T-helper 9 cell (primary cell): ENCODE measurements at places on chromosomes 1 and 21.

- no peak for DNase-seq
These were observed 283.5 kb downstream of the S1PR1 start for GRCh38 chr1:101520302-101520701.

GRCh38 chr1:101112051-101112780 lies 86.6 kb upstream of the DPH5 start:
- peak; percentile 60 for DNase-seq

GRCh38 chr21:31921079-31921478 lies 48.3 kb downstream of the HUNK start:
- DNase-seq, result no peak

GRCh38 chr1:203282720-203283542 lies 22.4 kb upstream of the BTG2 start:
- no peak for DNase-seq

- DNase-seq, result no peak
These were observed 404.1 kb downstream of the PTPRU start for GRCh38 chr1:29640428-29640785.

GRCh38 chr21:38567335-38567969 lies 69.2 kb upstream of the ERG start:
- no peak for DNase-seq

DNA sequence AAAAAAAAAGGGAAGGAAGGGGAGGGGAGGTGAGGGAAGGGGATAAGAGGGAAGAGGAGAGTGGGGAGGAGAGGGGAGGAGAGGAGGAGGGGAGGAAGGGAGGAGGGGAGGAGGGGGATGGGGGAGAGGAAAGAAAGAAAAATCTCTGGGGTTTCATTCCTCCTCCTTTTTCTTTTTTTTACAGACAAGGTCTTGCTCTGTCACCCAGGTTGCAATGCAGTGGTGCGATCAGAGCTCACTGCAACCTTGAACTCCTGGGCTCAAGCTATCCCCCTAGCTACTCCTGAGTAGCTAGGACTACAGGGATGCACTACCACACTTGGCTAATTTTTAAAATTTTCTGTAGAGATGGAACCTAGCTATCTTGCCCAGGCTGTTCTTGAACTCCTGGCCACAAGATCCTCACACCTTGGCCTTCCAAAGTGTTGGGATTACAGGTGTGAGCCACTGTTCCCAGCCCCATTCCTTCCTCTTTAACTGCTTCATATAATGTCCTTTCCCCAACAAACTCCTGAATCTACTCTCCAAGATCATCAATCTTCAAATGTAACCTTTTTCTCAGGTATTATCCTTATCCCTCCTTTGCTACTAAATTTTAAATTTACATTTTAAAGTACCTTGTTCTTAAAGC lies 23.2 kb downstream of the GON4L start:
- DNase-seq, result no peak

DNA sequence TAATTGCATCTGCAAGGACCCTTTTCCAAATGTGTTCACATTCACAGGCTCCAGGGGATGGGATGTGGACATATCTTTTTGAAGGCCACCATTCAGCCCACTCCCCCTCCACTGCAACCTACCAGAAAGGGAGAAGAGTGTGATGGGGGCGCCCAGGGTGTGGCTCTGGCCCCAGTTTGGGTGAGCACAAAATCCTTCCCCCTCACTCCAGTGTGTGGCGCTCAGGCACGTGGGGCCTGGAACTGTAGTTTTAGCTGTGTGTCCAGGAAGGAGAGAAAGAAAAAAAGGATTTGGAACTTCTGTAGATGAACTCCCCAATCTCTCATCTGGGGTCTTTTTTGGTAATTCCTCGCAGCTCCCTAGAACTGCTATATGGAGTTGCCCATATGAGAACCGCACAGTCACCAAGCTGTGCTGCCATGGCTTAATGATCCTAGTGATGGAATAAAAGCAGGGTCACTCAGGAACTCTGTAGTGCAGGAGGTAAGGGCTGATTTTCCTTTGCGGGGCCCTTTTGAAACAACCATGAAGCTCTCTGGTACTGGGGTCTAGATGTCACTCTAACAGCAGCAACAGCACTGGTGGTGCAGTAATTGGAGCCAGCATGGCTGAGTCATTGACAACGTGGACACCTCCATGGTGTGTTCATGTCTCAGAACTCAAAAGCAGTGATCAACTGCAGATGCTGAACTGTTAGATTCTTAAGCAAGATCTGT lies 17.0 kb downstream of the AGT start:
- no peak for DNase-seq

- DNase-seq, result peak; percentile 72
These were observed 1.9 kb upstream of the DHRS3 start for GRCh38 chr1:12619792-12620487.

GRCh38 chr1:206540044-206540780 lies 32.9 kb downstream of the RASSF5 start:
- no peak for DNase-seq

DNA sequence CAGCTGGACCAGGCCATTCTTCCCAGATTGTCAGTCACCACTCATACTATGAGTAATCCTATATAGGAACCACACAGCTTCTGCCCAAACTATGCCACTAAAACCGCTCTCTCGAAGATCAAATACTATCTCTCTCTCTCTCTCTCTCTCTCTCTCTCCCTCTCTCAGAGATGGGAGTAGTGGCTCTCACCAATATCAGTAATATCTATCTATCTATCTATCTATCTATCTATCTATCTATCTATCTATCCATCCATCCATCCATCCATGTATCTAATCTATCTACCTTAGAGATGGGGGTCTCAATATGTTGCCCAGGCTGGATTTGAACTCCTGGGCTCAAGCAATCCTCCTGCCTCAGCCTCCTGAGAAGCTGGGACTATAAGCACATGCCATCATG lies 4.7 kb upstream of the HIPK1 start:
- no peak for DNase-seq

- no peak for DNase-seq
These were observed 53.6 kb downstream of the GLUL start for GRCh38 chr1:182337736-182338571.

- peak; percentile 66 for DNase-seq
These were observed 910 bp upstream of the MRPL39 start for GRCh38 chr21:25608044-25608737.

DNA sequence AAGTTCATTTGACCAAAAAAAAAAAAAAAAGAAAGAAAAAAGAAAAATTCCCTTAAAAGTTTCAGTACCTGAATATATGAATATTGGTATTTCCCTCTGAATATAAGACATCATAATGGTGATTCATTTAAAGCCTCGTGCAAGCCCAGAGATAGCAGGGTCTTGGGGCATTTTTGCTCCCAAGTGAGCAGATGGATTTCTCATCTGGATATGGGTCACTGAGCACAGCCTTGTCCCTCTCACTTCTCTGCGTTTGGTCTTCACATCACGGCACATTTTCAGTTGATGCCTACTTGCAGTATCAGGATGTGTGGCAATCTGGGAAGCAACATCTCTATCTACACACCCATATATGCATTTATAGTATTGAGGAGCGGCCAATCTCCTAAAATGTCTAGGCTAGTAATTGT lies 12.7 kb downstream of the CD58 start:
- DNase-seq, result no peak

GRCh38 chr1:54570161-54570560 lies 22.1 kb downstream of the ACOT11 start:
- DNase-seq, result no peak

GRCh38 chr1:100053727-100054126 lies 79.0 kb downstream of the SASS6 start:
- DNase-seq, result no peak

GRCh38 chr1:107870696-107871095 lies 94.3 kb downstream of the VAV3 start:
- DNase-seq, result no peak

GRCh38 chr1:219837994-219838294 lies 90.4 kb downstream of the SLC30A10 start:
- no peak for DNase-seq

DNA sequence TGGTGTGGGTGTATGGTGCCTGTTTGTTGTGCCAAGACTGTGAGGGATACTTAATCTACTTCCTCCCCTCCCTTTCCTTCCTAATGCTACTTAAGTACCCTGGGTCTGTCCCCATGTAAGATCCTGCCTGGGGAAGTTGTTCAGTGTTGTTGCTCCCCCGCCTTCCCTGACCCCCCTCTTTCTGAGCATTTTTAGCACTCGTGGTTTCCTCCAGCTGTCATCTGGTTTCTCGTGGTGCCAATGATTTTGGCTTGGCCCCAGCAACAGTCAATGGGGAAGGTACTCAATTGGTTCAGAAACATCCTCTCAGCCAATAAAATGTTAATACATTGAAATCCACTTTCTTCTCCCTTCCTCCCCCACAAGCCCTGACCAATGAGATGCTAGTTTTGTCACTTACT lies 8.0 kb upstream of the B4GALT3 start:
- peak; percentile 60 for DNase-seq

GRCh38 chr1:238252033-238252802 lies 361.5 kb upstream of the ZP4 start:
- no peak for DNase-seq

GRCh38 chr1:101239095-101240040 lies 2.5 kb downstream of the S1PR1 start:
- DNase-seq, result peak; percentile 58

DNA sequence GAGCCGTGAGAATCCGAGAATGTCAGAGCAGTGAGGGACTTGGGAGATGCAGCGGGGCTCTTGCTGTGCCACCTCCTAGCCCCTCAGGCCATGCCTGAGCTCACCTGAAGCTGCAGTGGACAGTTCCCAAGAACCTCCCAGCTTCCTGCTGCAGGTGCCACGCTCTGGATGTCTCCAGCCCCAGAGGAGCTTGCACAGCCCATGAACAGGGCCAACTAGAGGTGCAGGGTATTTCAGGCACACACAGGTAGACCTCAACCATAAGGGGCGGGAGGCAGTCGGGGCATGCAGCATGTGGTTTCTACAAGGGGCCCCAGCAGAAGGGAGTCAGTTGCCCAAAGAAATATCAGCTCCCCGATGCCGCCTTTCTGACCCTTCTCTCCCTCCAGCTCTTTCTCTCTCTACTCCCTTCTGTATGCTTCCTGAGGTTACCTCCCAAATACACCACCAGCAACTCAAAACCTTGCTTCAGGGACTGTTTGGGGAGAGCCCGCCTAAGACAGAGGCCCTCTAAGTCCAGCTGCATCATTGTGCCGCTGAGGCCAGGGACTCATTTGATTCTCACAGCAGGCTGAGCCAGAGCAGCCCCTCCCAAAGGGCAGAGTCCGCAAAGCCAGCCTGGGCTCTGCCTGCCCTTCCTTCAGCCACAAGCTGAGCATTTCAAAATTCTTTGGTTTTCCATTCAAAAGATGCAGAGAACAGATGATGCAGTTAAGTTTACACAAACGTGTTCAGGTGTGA lies 209.8 kb downstream of the MATN1 start:
- no peak for DNase-seq

DNA sequence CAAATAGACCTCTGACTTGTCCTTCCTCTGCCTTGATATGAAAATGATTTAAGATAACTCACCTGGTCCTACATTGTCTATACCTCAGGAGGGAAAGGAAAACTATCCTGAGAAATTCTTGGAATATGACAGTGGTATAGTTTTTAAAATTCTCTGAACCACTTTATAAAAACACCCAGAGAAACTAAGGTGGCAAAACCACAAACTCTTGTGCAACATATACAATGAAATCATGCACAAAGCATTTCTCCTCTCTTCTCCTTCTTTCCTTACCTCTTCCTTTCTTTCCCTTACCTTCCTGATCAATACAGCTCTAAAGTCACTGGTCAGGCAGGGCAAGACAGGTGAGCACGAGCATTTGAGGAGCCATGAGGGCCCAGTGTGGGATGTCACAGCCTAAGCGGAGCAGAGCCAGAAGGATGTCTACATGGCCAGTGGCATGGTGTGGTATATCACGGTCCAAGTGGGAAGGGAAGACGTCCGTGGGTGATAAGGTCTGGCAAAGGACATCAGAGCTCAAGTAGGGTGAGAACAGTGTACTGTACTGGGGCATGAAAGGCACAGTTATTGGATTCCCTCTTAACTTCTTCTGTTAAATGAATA lies 543.3 kb downstream of the DPYD start:
- DNase-seq, result no peak

DNA sequence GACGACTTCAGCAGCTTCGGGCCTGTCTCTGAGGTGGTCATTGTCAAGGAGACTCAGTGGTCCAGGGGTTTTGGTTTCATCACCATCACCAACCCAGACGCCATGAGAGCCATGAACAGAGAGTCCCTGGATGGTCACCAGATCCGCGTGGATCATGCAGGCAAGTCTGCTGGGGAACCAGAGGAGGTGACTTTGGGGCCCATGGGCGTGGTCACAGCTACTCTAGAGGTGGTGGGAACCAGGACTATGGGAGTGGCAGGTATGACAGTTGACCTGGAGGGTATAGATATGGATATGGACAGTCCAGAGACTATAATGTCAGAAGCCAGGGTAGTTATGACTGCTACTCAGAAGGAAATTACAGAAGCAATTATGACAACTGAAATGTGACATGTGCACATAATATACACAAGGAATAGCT lies 19.3 kb upstream of the METTL13 start:
- DNase-seq, result no peak

DNA sequence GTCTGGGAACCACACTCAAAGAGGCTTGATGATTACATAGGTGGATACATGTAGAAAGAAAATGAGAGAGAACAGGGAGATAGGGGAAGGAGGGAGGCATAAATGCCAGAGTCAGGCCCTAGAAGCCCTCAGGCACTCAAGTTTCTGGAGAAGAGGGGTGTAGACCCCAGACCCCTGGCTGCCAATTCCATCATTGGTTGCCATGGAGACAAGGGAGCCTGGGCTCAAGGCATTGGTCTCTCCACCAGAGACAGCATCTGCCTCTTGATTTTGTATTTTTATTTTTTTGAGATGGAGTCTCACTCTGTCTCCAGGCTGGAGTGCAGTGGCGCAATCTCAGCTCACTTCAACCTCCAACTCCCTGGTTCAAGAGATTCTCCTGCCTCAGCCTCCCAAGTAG lies 114.3 kb upstream of the GRIK3 start:
- no peak for DNase-seq

DNA sequence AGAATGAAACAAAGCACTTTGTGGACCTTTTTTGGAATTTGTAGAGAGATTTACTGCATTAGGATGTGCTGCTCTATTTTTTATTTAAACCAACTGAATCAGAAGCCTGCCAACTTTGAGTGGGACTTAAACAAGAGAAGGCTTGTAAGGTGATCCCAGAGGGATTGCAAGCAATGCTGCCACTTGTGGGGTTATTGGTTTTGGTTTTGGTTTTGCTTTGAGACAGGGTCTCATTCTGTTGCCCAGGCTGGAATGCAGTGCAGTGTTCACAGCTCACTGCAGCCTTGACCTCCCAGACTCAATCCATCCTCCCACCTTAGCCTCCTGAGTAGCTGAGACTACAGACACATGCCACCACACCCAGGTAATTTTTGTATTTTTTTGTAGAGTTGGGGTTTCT lies 32.2 kb upstream of the GNG5 start:
- no peak for DNase-seq

DNA sequence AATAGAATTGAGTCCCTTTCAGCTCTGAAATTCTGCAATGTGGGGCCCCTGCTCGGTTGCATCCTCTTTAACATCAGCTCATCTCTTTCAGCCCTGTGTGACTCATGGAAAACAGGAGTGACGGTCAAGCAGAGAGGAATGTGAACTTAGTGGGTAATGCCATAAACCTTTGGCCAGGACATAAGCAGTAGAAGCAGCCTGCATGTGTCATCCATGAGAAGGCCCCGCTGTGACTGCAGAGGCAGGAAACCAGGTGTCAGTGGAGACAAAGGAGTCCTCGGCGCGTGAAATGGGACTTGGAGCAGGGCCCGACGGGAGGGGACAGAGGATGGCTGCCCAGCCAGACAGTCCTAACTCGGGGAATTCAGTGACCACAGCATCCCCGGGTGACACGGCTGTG lies 21.1 kb upstream of the EPHB2 start:
- DNase-seq, result no peak
